Neuronal stem cell (in vitro differentiated cells): ENCODE measurements at places on chromosomes 7 and 10.

DNA sequence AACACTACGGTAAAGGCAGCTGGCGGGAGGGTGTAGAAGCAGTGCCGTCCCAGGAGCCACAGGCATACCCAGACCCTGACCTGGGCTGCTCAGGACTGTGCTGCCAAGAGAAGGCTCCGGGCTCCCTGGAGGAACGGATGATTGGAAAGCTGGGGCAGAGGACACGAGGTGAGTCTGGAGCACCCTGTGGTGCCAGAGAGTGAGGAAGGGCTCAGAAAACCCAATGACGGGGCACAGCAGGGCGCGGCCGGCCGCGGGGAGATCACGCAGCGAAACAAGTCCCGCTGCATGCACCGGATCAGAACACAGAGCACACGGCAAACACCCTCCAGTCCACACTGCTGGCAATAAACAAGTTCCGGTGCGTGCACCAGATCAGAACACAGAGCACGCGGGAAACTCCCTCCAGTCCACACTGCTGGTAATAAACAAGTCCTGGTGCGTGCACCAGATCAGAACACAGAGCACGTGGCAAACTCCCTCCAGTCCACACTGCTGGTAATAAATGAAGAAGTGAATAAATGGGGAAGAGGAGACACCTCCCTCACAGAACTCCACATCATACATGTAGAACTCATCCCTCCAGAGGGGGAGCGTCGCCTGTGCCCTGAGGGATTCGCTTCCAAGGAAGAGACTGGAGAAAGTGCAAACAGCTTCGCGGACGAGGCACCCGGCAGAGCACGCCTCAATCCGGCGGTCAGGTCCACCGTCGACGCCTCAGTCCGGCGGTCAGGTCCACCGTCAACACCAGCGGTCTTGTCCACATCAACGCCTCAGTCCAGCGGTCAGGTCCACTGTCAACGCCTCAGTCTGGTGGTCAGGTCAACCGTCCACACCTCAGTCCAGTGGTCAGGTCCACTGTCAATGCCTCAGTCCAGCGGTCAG is 265.0 kb downstream of the MAD1L1 start:
- H3K4me1 ChIP-seq = no peaks in the 10 kb centered on the region
- H3K36me3 ChIP-seq = peaks cover 12% of the 10 kb centered on the region
- H3K27ac ChIP-seq = no peak overlapping the region
- no peaks in the 10 kb centered on the region for H3K27me3 ChIP-seq

- no peaks in the 10 kb centered on the region for H3K36me3 ChIP-seq
- no peak overlapping the region for H3K27ac ChIP-seq
- peak overlapping the region; percentile 21 for H3K4me3 ChIP-seq
- peaks cover 12% of the 10 kb centered on the region for H3K4me1 ChIP-seq
- H3K27me3 ChIP-seq = peaks cover 2% of the 10 kb centered on the region
Observed at GRCh38 chr7:98771941-98772603, 97.7 kb downstream of the TMEM130 start.

- DNase-seq = no peak
- no peak overlapping the region for H3K27ac ChIP-seq
- no peaks in the 10 kb centered on the region for H3K36me3 ChIP-seq
- no peak overlapping the region for H3K4me3 ChIP-seq
Observed at GRCh38 chr10:33680036-33680435, 345.6 kb upstream of the NRP1 start.

GRCh38 chr7:85512790-85513189 is 325.9 kb upstream of the SEMA3D start:
- no peak for DNase-seq
- no peak overlapping the region for H3K4me3 ChIP-seq
- no peak overlapping the region for H3K27ac ChIP-seq
- no peaks in the 10 kb centered on the region for H3K4me1 ChIP-seq
- H3K36me3 ChIP-seq = no peaks in the 10 kb centered on the region

- no peak overlapping the region for H3K4me3 ChIP-seq
- H3K36me3 ChIP-seq = no peaks in the 10 kb centered on the region
- DNase-seq = no peak
- no peaks in the 10 kb centered on the region for H3K4me1 ChIP-seq
Observed at GRCh38 chr10:93255546-93255945, 181.9 kb downstream of the CYP26A1 start.

GRCh38 chr10:78404296-78404695 is 370.6 kb downstream of the RPS24 start:
- H3K36me3 ChIP-seq = no peaks in the 10 kb centered on the region
- H3K27me3 ChIP-seq = no peaks in the 10 kb centered on the region
- no peak for DNase-seq
- H3K4me3 ChIP-seq = no peak overlapping the region
- H3K4me1 ChIP-seq = peaks cover 30% of the 10 kb centered on the region
- no peak overlapping the region for H3K27ac ChIP-seq

DNA sequence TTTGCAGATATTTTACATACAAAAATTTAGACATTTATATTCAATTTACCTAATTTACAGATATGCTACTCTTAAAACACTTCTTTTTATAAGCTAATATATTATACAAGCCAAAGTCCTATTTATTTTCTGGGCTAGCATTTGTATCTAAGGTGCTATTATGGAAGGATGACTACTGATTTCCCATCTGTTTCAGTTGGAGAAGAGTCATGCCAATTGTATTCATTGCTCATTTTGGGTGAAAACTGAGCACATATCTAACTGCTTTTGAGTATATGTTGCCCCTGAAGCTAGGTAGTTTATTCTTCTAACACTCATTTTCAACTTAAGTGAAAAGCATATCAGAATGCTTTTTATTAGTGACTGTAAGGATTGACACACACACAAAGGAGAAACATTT is 172.9 kb downstream of the CDK14 start:
- no peak overlapping the region for H3K27ac ChIP-seq
- H3K4me3 ChIP-seq = no peak overlapping the region
- peaks cover 8% of the 10 kb centered on the region for H3K36me3 ChIP-seq
- no peak for DNase-seq

DNA sequence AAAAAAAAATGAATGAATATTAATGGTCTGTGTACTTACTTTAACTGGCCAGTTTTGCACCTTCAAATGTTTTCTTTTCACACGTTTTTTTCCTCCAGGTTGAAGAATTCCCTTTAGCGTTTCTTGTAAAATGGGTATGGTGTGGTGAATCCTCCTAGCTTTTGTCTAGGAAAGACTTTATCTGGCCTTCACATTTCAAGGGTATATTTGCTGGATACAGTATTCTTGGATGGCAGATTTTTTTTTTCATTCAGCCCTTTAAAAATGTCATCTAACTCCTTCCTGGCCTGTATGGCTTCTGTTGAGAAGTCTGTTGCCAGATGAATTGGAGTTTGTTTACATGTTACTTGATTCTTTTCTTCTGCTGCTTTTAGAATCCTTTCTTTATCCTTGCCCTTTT is 10.1 kb downstream of the SLC25A40 start:
- H3K4me3 ChIP-seq = no peak overlapping the region
- H3K4me1 ChIP-seq = no peaks in the 10 kb centered on the region
- DNase-seq = no peak
- no peak overlapping the region for H3K27ac ChIP-seq

DNA sequence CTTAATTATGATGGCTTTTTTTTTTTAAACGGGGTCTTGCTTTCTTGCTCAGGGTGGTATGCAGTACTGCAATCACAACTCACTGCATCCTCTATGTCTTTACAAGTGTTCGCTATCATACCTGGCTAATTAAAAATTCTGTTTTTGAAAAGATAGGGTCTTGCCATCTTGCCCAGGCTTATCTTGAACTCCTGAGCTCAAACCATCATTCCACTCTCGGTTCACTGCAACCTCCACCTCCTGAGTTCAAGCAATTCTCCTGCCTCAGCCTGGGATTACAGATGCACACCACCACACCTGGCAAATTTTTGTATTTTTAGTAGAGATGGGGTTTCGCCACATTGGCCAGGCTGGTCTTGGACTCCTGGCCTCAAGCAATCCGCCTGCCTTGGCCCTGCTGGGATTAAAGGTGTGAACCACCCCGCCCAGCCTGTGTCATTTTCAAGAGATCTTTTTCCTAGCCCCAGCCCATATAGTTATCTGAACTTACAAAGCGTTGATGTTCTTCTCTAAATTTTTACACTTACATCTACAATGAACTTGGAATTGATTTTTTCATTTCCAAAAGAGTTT is 6.0 kb downstream of the HNRNPF start:
- H3K4me3 ChIP-seq = no peak overlapping the region
- no peak overlapping the region for H3K27ac ChIP-seq
- peaks cover 11% of the 10 kb centered on the region for H3K4me1 ChIP-seq
- H3K36me3 ChIP-seq = peaks cover 2% of the 10 kb centered on the region
- no peaks in the 10 kb centered on the region for H3K27me3 ChIP-seq

GRCh38 chr7:120827371-120828118 is 30.4 kb downstream of the TSPAN12 start:
- DNase-seq = no peak
- no peak overlapping the region for H3K4me3 ChIP-seq
- H3K27ac ChIP-seq = no peak overlapping the region
- no peaks in the 10 kb centered on the region for H3K4me1 ChIP-seq
- no peaks in the 10 kb centered on the region for H3K27me3 ChIP-seq
- H3K36me3 ChIP-seq = peaks cover 3% of the 10 kb centered on the region

GRCh38 chr10:58672845-58673244 is 160.2 kb downstream of the BICC1 start:
- no peak overlapping the region for H3K4me3 ChIP-seq
- H3K27ac ChIP-seq = no peak overlapping the region
- DNase-seq = no peak
- no peaks in the 10 kb centered on the region for H3K36me3 ChIP-seq
- H3K4me1 ChIP-seq = no peaks in the 10 kb centered on the region

GRCh38 chr10:49367600-49367999 is 28.3 kb downstream of the DRGX start:
- H3K27me3 ChIP-seq = no peaks in the 10 kb centered on the region
- H3K27ac ChIP-seq = no peak overlapping the region
- H3K4me1 ChIP-seq = no peaks in the 10 kb centered on the region
- no peaks in the 10 kb centered on the region for H3K36me3 ChIP-seq
- no peak for DNase-seq

- H3K36me3 ChIP-seq = no peaks in the 10 kb centered on the region
- H3K27me3 ChIP-seq = no peaks in the 10 kb centered on the region
- no peak for DNase-seq
- no peak overlapping the region for H3K4me3 ChIP-seq
Observed at GRCh38 chr10:95414016-95414830, 123.4 kb upstream of the PDLIM1 start.

DNA sequence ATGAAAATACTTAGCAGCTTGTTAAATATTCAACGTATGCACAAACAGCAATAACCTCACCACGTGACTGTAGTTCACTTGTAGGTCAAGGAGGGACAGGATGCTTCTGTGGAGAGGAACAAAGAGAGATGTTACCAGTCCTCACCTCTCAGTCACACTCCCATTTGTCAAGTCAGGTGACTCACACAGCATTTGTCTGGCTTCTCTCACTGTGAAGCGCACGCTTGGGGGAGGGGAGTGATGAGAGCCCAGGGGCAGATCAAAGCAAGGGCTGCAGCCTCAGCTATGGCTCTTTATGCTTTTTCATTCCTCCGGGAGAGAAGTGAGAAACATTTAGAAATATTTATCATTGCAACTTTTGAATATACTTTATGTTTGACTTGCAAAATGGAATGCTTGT is 2.9 kb upstream of the RBM20 start:
- no peaks in the 10 kb centered on the region for H3K36me3 ChIP-seq
- no peak for DNase-seq
- peaks cover 23% of the 10 kb centered on the region for H3K4me1 ChIP-seq
- peaks cover 35% of the 10 kb centered on the region for H3K27me3 ChIP-seq

DNA sequence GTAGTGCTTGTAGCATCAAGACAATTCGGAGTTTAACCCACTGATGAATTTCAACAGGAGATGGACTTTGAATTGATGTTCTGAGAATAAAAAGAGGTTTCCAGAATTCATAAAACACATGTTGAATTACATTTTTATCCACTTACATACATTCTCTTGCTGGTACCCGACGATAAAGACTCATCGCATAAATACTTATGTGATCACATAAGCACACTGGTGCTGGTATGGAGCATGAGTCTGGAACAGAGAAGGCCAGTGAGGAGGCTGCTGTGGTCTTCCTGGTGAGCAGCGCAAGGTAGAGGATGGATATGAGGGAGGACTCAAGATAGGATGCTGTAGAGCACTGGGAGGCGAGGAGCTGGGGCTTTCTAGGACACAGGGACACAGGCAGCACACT is 109.0 kb downstream of the RNF216 start:
- peaks cover 8% of the 10 kb centered on the region for H3K4me1 ChIP-seq
- no peak overlapping the region for H3K27ac ChIP-seq
- H3K27me3 ChIP-seq = no peaks in the 10 kb centered on the region
- H3K36me3 ChIP-seq = no peaks in the 10 kb centered on the region
- DNase-seq = no peak

DNA sequence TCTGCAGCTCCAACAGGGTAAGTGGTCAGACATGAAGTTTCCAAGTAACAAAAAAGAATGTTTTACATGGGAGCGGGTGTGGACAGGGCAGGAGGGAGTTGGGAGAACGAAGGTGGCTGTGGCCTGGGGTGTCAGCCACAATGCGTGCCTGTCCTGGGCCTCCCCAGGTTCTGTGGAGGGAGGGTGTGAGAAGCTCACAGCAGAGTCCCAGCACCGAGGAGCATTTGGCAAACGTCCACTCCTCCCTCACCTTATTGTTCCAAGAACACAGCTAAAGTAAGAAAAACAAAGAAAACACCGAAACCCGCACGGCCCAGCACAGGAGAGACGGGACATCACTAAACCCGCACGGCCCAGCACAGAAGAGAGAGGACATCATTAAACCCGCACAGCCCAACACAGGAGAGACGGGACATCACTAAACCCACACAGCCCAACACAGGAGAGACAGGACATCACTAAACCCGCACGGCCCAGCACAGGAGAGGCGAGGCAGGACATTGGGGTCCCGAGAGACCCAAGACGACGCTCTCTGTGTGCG is 226.4 kb downstream of the MAD1L1 start:
- H3K4me1 ChIP-seq = peaks cover 16% of the 10 kb centered on the region

GRCh38 chr7:130149281-130150139 is 55.7 kb downstream of the TMEM209 start:
- H3K4me1 ChIP-seq = peaks cover 2% of the 10 kb centered on the region
- no peak for DNase-seq
- H3K27ac ChIP-seq = no peak overlapping the region

GRCh38 chr7:83166781-83167180 is 4.1 kb upstream of the PCLO start:
- no peak overlapping the region for H3K27ac ChIP-seq
- no peaks in the 10 kb centered on the region for H3K36me3 ChIP-seq
- H3K27me3 ChIP-seq = no peaks in the 10 kb centered on the region
- no peak overlapping the region for H3K4me3 ChIP-seq
- no peak for DNase-seq
- H3K4me1 ChIP-seq = no peaks in the 10 kb centered on the region

- DNase-seq = peak; percentile 8
- no peaks in the 10 kb centered on the region for H3K27me3 ChIP-seq
- H3K36me3 ChIP-seq = no peaks in the 10 kb centered on the region
- no peak overlapping the region for H3K27ac ChIP-seq
- H3K4me3 ChIP-seq = no peak overlapping the region
Observed at GRCh38 chr7:55349121-55349520, 16.0 kb upstream of the LANCL2 start.

GRCh38 chr10:37520488-37520887 is 336.9 kb downstream of the ZNF248 start:
- no peak overlapping the region for H3K27ac ChIP-seq
- DNase-seq = no peak
- H3K36me3 ChIP-seq = no peaks in the 10 kb centered on the region
- H3K27me3 ChIP-seq = no peaks in the 10 kb centered on the region
- no peak overlapping the region for H3K4me3 ChIP-seq
